ENCODE measurements at places on chromosomes 1 and 21.
A peak's percentile ranks its signal among the peaks of the same experiment; 100 is the strongest.

GRCh38 chr21:14206222-14206621 lies 4.5 kb downstream of the LIPI start:
- DNase-seq = no peak

- no peak for DNase-seq
Measured at GRCh38 chr1:12005488-12006166, 13.7 kb upstream of the MIIP start.

DNA sequence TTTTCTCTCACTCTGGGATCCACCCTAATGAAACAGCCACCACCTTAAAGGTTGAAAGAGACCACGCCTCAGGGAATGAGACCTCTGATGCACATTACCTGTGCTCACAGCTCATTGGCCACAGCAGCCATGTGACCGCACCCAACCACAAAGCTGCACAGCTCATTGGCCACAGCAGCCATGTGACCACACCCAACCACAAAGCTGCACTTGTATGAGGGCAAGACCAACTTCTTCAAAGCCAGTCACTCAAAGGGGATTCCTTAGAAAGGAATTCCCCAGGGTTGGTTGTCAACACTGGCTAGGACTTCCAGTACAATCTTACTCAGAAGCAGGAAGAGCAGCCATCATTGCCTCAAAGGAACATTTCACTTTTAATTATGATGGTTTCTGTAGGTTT lies 43.6 kb upstream of the PDE9A start:
- no peak for DNase-seq

GRCh38 chr1:165759095-165759494 lies 9.6 kb downstream of the TMCO1 start:
- no peak for DNase-seq

DNA sequence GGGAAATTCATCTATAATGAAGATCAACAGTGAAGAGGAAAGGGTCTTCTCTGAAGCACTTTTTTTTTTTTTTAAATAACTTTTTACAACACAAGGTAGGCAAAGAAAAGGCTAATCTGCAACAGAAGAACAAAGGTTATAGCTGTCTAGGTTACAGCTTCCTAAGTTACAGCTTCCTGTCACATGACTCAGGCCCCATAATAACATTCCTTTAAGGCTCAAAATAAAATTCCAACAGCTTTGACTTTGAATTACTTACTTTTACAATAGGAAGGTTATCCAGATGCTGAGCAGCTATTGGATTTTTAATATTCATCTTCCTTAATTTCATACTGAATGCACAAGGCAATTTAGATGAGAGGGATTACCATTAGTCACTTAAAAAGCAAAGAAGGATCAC lies 40.4 kb upstream of the TMEM61 start:
- DNase-seq = no peak

GRCh38 chr1:192477630-192478029 lies 97.9 kb upstream of the RGS1 start:
- peak; percentile 56 for DNase-seq

DNA sequence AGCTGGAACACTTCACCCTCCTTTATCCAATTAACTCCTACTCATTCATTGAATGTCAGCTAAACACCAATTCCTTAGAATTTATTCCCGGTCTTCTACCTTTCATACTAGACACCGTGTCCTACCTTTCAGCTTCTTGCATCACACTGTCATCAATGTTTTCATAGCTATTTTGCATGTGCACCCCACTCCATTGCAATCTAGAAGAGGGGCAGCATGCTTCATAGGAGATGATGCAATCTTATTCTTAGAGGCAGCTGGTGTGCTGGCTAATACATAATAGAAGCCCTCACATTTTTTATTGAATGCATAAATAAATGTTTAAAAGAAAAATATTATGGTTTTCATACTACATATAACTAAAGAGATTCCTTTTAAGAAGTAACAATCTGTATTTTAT lies 123.6 kb downstream of the DSCAM start:
- DNase-seq = no peak

- DNase-seq = no peak
Measured at GRCh38 chr1:221315330-221315729, 426.6 kb downstream of the DUSP10 start.

DNA sequence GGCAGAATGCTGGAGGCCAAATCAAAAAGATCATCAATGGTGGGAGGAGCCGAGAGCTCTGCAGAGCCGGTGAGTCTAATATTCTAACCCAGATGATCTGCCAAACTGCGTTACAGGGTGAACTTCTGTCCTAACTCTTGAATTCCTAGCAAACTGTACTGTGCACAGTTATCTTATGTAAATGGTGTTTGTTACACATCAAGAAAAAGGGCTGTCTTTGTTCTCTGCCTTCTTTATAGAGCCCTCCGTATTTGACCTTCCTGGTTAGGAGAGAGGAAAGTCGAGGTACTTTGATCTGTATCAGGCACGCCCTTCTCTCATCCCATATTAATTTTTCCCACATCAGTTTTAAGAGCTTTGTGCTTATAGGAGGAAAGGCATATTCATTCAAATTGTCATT lies 37.6 kb downstream of the MT1HL1 start:
- DNase-seq = no peak

DNA sequence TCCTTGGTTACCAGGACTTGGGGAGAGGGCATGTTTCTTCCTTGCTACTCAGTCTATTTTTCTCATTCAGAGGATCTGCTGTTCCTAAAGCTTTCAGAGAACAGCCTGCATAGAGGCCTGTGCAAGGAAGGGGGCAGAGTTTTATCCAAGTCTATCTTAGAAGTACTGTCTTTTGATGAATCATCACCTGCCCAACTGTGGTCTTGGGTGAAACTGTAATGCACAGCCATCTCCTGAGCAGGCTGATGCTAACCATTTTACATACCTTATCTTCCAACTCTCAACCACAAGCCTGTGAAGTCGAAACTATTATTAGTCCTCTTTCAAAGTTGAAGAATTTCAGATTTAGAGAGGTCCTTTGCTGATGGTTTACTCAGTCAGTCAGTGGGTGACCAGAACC lies 368.0 kb downstream of the HHAT start:
- DNase-seq = no peak

- DNase-seq = peak; percentile 54
Measured at GRCh38 chr1:172719694-172720138, 60.8 kb downstream of the FASLG start.

GRCh38 chr1:68103884-68104554 lies 53.6 kb upstream of the DIRAS3 start:
- DNase-seq = no peak

DNA sequence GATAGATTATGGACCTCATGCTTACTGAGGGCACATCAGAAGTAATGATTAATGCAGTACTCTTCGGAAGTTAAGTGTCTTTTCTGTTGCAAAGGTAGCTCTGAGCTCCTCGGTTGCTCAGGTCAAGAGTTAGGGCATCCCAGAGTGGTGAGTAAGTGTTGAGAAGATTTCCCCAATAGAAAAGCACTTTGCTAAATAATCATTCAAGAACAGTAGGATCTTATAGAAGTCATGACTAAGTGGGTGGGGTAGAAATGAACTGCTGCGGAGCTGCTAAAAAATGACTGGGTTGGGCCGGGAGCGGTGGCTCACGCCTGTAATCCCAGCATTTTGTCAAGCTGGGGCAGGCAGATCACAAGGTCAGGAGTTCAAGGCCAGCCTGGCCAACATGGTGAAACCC lies 648.6 kb upstream of the CAMK1G start:
- DNase-seq = no peak

GRCh38 chr1:113018911-113019310 lies 54.1 kb upstream of the LRIG2 start:
- no peak for DNase-seq

GRCh38 chr1:169295425-169295824 lies 72.2 kb downstream of the NME7 start:
- DNase-seq = no peak

GRCh38 chr1:76627901-76628300 lies 239.4 kb upstream of the ST6GALNAC5 start:
- no peak for DNase-seq

DNA sequence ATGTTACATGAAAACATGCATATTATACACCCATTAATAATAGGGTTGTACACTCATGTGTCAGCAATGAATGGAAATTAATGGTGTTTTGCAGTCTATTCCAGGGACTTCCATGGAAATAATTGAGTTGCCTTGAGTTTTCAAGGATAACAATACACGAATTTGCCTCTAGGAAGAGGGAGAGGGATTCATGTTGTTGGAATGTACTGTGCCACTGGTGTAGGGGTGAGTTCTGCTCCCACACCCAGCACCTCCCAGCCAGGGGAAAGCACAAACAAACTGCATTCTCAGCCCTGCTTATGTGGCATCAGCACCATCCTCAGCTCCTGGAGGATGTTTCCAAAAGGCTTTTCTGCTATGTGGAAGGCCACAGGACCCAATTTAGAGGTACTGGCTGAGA lies 57.8 kb downstream of the BCAR3 start:
- DNase-seq = no peak

GRCh38 chr1:41958015-41958673 lies 39.4 kb upstream of the HIVEP3 start:
- no peak for DNase-seq

- no peak for DNase-seq
Measured at GRCh38 chr1:8902765-8903164, 24.3 kb upstream of the ENO1 start.

DNA sequence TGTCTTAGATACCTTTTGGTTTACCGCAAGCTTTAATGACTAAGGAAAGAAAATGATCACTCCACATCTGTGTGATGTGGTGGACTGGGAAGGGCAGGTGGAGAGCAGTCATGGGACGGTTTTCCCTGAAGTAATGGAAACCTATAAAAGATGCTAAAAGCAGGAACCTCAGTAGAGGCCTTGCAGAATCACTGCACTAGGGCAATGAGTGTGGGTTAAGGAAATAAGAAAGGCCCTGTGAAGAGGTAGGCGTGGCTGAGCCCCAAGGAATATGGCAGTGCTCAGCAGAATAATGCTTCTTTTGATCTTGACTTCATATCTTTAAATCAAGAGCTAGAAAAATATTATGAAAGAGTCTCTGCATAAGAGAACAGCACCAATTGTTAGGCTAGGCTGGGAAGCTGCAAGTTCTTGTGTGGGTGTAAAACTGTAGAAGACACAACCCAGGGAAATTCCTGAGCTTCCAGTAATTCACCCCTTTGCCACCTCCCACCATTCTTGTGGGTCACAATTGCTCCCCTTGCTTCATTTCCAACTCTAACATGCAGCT lies 49.9 kb downstream of the CLCA4 start:
- DNase-seq = no peak

DNA sequence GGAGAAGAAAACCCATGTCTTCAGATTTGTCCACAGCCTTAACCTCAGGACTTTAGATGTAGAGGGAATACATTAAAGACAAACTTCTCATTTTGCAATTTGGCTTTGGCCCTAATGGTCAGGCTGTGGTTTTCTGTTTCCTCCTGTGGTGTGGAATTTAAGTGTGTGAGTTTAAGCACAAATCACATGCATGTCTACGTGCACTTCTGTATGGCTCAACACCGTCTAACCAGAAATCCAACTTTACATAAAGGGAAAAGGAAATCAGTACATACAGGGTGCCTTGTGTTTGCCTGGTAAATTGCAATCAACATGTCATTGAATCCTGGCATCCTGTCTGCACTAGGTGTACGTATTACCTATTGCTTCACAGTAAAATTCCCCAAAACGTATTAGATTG lies 1.2 kb upstream of the ZNF124 start:
- no peak for DNase-seq

DNA sequence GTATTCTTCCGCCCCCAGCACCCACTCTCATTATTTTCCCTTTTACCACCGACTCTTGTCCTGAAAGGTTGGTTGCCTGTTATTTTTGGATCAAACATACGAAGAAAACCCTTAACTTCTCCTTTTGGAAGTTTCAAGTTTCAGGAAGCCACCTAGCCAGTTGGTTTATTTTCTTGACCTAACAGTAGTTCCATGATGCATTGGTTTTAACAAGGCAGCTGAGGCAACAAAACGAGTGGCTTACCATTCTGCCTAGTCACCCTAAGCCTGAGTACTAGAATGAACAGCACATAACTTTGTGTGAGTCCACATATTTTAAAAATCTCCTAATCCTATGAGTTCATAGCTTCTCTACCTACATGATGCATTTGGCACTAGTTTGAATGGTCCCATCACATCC lies 28.9 kb downstream of the OLFM3 start:
- DNase-seq = no peak

DNA sequence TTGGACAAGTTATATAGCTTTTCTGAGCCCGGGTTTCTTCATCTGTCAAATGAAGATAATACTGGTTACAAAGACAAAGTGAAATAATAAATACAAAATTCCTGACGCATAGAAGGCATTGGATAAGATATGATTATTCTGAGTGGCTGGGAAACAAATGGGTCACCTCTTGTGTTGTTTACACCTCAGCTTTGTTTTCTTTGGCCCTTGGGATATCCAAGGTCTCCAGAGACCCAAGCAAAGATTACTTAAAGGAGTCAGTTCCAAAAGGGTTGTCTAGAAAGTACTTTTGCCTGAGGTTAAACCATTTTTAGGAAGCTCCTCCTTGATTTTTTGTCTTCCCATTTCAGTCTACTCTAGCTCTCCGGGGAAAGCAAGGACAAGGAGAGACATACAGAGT lies 9.7 kb downstream of the KHDRBS1 start:
- no peak for DNase-seq

DNA sequence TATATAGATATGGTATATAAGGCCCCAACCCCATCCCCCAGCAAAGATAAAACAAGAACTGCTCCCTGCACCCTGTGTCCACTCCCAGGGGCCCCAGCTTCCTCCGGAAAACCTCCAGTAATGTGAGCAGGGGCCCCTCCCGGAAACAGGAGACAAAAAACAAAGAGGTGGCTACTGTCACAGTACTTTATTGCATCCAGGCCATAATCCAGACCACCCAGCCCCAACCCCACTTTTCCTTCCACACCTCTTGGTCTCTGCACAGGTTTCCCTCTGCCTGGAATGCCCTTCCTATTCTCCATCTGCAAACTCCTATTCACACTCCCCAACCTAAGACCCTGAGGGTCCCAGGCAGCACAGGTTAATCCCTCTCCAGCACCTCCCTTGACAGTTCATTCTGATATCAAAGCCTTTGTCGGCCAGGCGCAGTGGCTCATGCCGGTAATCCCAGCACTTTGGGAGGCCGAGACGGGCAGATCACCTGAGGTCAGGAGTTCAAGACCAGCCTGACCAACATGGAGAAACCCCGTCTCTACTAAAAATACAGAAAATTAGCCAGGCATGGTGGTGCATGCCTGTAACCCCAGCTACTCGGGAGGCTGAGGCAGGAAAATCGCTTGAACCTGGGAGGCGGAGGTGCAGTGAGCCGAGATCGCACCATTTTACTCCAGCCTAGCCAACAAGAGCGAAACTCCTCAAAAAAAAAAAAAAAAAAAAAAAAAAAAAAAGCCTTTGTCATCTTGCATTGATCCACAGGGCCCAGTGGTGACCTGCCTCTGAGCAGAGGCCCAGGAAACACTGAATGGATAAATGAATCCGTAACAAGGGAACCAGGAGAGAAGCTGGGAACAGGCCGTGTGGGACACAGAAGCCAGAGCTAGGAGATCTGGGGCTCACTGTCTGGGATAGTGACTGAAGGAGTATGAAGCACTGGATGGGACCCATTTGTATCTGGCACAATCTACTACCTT lies 2.3 kb upstream of the AUNIP start:
- peak; percentile 39 for DNase-seq

Measured in kidney (tissue), 22 donors.